ENCODE measurements at places on chromosomes 3 and 15.

DNA sequence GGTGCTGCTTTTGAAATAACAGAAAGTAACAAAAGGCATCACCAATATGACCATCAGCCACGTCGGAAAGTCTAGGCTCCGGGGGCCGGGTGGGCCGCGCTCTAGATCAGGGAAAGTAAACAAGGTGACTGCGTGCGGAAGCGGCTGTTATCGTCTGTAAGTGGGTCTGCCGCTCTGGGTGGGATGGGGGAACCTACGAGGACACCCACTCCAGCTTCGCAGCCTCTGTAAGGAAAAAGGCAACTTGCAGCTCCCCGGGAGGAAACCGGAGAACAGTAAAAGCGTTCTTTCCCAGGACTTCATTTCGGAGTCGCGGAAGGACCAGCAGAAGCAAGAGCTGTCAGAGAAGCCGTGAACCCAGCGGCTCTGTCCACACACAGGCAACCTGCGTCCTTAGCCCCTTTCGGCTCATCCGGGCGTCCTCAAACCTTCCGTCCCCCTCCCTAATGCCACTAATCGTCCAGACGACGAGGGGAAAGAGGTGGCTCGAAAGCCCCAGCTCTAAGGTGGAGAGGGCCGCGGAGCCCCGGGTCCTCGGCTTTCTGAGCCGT, 461 bp downstream of the XRN1 start:
- DNase-seq: no peak

DNA sequence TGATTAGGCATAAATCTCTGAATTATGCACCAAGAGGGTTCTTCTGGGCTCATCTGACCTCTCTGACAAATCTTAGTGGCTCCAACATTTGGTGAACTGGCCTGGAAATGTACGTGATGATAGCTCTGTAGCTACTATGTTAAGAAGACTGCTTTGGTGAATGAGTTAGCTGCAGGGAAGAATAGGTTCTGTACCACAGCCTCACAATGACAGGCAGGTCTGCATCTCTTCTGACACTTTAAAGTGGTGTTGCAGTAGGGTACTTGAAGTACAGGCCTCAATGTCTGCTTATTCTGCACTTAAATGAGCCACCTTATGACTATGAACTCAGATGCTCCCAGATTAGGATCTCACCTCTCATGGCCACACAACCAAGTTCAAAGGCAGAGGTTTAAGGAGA, 7.0 kb downstream of the FGF7 start:
- no peak for DNase-seq

DNA sequence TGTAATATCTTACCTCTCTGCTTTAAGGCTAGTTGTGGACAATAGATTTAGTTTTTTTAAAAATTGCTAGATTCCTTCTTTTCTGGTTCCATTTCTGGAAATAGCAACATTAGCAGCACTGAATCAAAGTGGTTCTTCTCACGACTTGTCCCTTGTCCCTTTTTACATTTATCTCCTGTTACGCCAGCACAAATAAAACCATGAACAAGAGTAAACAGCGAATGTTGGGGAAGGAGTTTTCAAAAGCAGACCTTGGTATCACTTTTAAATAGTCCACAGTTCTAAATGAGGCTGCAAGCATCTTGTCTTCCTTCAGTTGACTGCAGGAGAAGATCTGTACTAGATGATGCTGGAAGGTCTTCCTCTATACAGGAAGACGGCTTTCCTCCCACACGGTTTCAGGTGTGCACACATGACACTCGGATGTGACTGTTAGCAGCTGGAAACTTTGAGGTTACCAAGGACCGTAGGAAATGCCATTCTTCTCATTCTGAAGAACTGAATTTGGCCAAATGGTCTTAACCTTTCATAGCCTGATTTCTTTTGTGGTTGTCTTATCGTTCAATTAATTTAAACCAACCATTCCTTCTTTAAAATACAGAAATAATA, 251.0 kb upstream of the ICE2 start:
- no peak for DNase-seq

DNA sequence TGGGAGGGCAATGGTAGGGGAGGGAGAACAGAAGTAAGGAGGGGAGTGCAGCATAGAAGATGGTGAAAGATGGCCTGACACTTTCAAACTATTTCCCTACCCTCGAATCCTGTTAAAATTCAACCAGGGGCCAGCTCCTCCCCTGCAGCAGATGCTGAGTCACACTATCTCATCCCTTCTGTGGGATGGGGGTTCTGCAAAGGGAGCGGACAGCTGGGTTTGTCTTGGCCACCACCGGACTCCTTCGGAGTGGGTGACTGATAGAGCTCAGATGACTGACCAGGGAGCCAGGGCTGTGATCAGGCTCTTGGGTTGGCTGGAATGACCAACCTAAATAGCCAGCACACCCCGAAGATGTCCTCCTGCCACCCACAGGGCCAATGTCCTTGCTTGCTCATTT, 33.6 kb upstream of the TMCC1 start:
- DNase-seq: peak; percentile 77

GRCh38 chr3:53513556-53514190, 19.3 kb downstream of the CACNA1D start:
- peak; percentile 39 for DNase-seq
